Non-pigmented ciliary epithelial cell (primary cell): ENCODE measurements at places on chromosomes 11 and 22.

- no peak for DNase-seq
Observed at GRCh38 chr11:14380947-14381561, 22.1 kb upstream of the RRAS2 start.

GRCh38 chr22:46545086-46545792 is 7.8 kb upstream of the CELSR1 start:
- DNase-seq, result no peak

- DNase-seq, result no peak
Observed at GRCh38 chr11:73273222-73273895, 1.2 kb downstream of the P2RY6 start.

- no peak for DNase-seq
Observed at GRCh38 chr11:21398195-21398594, 728.8 kb downstream of the NELL1 start.

DNA sequence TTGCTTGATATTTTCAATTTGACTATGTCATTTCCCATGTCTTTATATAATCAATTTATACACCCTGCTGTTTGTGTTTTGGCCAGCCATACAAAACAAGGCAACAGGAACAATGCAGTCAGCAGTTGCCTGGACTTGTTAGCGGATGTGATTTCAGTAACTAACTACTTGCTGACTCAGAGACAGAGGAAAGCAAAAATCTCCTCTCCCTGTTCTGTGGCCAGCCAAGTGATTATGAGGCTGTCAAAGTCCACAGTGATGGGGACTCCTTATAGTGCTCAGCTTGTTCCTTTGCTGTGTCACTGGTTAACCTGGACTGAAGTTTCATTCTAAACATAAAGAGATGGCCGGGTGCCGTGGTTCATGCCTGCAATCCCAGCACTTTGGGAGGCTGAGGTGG is 32.6 kb upstream of the APLP2 start:
- DNase-seq, result peak; percentile 70

GRCh38 chr11:2940921-2941821 is 12.0 kb upstream of the PHLDA2 start:
- no peak for DNase-seq

GRCh38 chr11:70315716-70316115 is 45.2 kb downstream of the PPFIA1 start:
- no peak for DNase-seq

- DNase-seq, result no peak
Observed at GRCh38 chr11:11038352-11038751, 180.5 kb upstream of the ZBED5 start.

DNA sequence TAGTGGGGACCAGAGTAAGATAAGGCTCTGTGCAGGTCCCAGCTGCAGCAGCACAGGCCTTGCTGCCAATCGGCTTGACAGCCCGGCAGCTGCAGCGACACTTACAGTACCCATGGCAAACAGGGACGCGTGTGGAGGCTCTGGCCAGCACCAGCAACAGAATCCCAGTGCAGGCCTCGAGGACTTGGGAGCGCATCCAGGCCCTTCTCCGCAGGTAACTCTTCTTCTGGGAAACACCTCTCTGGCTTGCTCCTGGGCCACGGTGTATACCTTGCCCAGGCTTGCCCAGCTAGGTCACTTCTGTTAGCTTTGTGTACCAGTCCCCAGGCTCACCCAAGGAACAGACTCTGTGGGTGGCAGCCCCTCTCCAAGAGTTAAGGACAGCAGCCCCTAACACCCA is 126.7 kb downstream of the CTTN start:
- DNase-seq, result no peak

DNA sequence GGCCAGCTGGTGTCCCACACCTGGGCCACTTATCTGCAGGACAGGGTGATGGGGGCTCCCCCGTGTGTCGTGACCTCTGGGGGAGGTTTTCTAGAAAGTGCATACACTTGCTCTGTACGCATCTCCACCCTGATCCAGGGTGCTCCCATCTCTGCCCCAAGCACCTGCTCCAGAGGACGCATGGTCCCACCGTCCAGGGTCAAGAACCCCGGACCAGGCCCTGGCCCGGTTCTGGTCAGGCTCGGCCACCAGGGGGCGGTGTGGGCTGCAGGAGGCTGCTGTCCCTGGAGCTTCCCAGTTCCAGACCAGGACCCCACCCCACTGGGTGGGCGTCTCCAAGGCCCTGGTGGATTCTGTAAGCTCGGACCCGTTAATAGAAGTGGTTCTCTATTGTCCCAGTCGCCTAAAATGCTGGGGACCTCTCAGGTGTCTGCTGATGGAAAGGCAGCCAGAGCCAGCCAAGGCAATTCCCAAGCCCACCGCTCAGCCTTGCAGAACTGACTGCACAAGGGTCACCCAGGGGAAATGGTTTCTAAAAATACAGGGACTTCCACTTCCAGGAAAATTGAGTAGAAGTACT is 34.7 kb upstream of the SEPTIN5 start:
- no peak for DNase-seq

GRCh38 chr22:39349506-39349966 is 255 bp upstream of the SYNGR1 start:
- DNase-seq, result no peak

- no peak for DNase-seq
Observed at GRCh38 chr11:27882066-27882697, 181.9 kb upstream of the BDNF start.

GRCh38 chr11:59584294-59584693 is 31.3 kb downstream of the OSBP start:
- DNase-seq, result no peak

GRCh38 chr11:34302046-34302921 is 55.5 kb downstream of the ABTB2 start:
- peak; percentile 95 for DNase-seq

DNA sequence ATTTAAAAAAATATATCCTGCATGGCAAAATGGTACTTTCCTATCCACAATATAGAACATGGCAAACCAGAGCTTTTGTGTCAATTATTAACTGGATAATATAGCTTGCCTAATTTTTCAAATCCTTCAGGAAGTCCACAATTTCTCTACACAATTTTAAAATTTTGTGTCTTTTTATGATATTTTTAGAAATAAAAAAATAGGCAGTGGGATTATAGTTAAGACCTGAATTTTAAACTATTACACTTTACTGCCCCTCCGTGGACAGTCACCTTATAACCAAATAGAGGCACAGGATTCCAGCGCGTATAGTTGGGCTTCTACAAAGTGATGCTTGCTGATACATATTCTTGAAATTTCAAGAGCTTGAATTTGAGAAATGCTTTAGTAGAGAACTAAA is 2.1 kb upstream of the DMC1 start:
- DNase-seq, result no peak
